HT1080 (cell line): ENCODE measurements at places on chromosomes 16 and 17.
A peak's percentile ranks its signal among the peaks of the same experiment; 100 is the strongest.

DNA sequence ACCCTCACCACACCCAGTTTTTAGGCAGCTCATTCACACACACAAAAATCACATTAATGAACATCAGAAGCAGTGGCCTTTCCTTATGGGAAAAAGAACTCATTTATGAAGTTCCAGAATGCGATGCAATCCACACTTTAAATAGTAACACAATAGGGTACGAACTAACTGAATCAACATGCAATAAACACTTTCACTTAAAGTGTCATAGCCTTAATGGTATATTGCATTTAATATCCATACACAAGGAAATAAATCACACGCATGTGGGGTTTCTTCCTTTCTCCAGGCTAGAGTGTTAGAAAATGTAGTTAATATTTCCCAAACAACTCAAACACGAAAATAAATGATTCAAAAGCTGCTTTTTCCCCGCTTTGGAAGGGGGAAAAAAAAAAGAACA, 19.7 kb downstream of the ADCY9 start:
- DNase-seq = no peak

DNA sequence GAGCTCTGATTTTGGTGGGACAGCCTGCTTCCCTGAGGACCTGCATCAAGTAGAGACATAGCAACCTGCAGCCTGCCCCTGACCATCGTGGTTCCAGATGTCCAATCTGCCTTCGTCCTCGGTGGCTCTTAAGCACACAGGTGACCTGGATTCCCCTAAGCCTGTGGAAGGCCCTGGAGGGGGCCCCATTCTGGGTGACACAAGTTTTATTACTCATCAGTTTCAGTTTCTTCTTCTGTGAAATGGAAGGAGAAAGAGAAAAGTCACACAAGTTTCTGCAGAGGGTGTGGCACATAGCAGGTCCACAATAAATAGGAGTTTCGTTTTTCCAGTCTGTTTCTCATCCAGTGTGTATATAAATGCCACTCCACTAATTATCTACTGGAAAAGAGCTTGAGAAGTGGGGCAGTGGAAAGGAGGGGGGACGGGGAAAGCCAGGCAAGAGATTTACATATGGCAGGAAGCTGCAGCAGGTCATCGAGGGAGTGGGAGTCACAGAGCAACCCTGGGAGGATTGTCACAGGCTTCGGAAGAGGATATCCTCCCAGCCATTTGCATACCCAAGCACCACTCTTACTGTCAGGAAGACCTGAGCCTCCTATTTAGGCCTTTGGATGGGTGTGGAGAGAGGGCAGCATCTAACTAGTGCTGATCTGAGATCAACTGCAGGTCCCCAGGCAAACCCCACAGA, 10.0 kb upstream of the NOS2 start:
- DNase-seq = no peak

DNA sequence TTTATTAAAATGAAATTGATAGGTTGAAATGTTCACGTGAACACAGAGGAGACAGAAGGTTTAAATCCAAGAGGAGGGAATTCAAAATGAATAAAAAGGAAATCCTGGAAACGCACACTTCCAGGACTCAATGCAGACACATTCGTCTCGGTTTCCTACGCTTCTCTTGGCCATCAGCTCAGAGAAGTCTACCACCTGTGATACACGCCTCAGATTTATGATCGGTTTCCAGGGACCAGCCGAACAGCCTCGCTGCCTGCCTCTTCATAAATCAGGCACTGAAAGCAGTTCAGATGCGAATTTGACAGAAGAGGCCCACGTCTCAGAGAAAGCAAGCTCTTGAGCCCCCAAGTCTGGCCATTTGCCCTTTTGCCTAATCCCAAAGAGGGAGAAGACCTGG, 125.5 kb upstream of the IRX3 start:
- DNase-seq = no peak

GRCh38 chr17:34399725-34400124, 36.7 kb upstream of the CCL1 start:
- DNase-seq = no peak

DNA sequence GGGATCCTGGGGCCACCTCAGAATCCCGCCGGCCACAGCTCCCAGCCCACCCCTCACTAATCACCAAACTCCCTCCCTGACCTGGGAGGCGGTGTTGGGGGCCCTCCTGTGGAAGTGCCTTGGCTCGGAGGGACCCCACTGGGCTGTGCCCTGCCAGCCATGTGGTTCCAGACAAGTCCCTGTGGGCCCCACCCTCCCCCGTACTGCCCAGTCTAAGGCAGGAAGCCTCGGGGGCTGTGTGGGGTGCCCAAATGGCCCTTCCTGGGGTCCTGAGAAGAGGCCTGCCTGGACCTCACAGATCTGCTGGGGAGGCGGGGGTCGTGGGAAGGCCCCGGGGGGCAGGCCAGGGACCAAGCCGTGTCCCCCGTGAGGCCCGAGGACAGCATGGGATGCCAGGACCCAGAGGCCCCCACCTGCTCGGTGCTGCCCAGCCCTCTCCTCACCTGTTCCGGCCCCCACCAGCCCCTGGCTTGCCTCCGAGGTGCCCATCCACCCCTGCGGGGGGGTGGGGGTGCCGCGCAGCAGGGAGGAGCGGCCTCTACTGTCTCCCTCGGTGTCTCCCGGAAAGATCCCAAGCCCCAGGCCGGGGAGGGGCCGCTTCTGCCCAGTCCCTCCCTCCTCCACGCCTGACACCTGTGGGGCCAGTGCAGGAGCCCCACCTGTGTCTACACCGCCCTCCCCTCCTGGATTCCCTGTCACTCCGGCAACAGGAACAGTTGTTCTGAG, 9.3 kb upstream of the KREMEN2 start:
- no peak for DNase-seq

DNA sequence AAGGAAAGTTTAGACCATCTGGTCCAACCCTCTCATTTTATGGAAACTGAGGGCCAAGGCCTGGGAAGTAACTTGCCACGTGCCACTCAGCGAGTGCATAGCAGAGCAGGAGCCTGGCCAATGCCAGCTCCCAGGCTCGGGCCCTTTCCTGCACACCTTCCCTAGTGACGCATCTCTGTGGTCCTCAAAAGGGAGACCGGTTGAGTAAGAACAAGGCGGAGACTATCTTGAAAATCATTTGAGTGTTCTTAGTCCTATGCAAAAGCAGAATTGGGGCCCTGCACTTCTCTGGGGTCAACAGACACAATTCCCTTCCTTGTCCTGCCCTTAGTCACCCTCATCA, 2.8 kb downstream of the CCL4 start:
- no peak for DNase-seq

GRCh38 chr16:17367036-17367435, 103.7 kb downstream of the XYLT1 start:
- DNase-seq = no peak

- peak; percentile 63 for DNase-seq
These were observed 874.3 kb upstream of the EEF2KMT start for GRCh38 chr16:5971924-5972323.

- DNase-seq = peak; percentile 74
These were observed 10.7 kb downstream of the GNAO1 start for GRCh38 chr16:56202036-56202435.

DNA sequence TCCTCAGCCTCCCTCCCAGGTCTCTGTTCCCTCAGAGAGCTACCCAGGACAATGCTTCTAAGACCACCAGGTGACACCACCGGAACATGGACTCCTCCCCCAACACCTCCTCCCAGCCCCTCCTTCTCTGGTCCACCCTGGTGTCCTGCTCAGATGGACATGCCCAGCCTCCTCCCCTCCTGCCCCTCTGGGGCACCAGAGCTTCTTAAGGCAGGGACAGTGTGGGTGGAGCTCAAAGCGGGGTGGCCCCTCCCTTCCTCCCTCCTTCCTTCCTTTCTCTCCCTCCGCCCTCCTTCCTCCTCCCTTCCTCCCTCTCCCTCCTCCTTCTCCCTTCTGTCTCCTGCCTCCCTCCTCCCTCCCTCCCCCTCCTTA, 22.7 kb downstream of the TRPV3 start:
- peak; percentile 13 for DNase-seq

GRCh38 chr17:49963626-49964302, 5.2 kb upstream of the DLX4 start:
- no peak for DNase-seq

DNA sequence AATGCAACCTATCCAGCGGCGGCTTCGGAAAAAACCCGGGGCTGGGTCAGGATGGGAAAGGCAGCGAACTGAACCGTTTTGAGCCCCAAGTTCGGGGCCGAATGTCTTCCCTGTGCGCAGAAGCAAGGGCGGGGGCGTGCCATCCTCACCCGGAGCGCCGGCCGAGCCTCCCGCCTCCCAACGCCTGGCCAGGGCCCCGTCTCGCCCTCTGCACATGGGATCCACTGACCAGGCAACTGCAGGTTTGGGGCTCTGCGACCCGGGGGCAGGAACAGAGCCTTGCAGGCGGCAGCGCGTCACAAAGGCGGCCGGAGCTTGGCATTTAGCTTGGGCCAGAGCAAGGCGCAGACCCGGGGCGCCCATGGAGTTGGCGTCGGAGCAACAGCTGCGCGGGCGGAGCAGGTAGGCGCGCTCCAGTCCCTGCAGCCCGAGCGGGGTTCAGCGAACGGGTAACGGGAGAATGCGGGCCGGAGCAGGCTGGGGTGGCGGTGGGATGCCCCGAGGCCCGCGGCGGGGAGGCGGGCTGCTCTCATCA, at the start of gene FBXO39:
FBXO39 (plus strand) TSS at position 345 of the 535 bp plus-strand sequence. CDS start 3,654 bp downstream, outside the sequence.
- no peak for DNase-seq
